ENCODE measurements at places on chromosomes 12 and 14.

GRCh38 chr12:79426121-79426520 lies 264.6 kb downstream of the PAWR start:
- no peak for DNase-seq

- DNase-seq: no peak
Observed at GRCh38 chr12:117067638-117068037, 31.6 kb downstream of the TESC start.

- DNase-seq: no peak
Observed at GRCh38 chr12:80749456-80749855, 32.7 kb downstream of the MYF5 start.

DNA sequence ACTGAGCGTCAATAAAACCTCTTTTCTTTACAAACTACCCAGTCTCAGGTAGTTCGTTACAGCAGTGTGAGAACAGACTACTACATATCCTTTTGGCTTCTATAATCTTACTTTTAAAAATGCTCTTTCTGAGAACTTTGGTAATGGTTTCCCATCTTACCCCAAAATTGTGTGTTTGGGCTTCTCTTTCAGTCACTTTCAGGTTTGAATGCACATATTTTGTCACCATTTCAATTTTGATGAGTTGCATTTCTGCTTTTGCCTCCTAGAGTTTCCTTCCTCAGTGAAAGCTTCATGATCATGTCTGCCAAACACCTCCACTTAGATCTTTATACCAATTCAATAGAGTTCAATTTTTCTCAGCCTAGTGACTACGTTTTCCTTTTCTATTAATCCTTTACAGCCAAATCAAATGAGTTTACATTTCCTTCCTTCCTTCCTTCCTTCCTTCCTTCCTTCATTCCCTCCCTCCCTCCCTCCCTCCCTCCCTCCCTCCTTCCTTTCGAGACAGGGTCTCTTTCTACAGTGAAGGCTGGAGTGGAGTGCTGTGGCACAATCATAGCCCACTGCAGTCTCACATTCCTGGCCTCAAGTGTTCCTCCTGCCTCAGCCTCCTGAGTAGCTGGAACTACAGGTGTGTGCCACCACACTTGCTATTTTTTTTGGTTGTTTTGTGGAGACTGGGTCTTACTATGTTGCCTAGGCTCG lies 124.9 kb downstream of the BCAT1 start:
- DNase-seq: no peak
